NCI-H187 treated with DMSO at 0.1 percent for 48 hours (cell line): ENCODE measurements at places on chromosomes 7 and 10.

DNA sequence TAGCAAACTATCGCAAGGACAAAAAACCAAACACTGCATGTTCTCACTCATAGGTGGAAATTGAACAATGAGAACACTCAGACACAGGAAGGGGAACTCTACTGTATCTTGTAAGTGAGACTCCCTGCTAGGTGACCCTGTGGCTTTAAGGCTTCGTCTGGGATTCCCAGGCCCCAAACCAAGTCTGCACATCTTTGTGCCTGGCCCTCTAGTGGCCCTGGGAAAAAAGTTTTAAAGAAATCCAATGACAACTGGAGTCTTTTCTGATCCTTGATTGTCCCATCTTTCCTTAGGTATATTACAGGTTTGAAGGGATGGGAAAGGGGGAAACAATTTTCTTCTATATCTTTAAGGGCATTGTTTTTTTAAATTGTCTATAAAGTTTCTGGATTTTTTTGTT lies 10.6 kb upstream of the LIPM start:
- DNase-seq: no peak

DNA sequence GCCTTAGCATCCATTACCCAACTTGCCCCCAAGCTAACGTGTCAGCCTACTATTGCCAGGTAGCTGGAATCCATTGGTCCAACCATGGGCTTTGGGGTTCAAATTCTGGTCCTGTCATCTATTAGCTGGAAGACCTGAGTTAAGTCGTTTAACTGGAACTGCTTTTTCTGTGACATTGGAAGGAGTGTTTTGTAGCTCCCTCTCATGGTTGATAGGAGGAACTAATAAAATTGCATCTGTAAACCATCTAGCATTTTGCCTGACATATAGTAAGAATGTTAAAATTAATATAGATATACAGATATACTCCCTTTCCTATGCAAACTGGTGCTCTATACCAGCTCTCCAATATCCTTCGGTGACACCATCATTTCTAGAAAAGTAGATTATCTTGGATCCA lies 23.8 kb upstream of the SLF2 start:
- DNase-seq: no peak

DNA sequence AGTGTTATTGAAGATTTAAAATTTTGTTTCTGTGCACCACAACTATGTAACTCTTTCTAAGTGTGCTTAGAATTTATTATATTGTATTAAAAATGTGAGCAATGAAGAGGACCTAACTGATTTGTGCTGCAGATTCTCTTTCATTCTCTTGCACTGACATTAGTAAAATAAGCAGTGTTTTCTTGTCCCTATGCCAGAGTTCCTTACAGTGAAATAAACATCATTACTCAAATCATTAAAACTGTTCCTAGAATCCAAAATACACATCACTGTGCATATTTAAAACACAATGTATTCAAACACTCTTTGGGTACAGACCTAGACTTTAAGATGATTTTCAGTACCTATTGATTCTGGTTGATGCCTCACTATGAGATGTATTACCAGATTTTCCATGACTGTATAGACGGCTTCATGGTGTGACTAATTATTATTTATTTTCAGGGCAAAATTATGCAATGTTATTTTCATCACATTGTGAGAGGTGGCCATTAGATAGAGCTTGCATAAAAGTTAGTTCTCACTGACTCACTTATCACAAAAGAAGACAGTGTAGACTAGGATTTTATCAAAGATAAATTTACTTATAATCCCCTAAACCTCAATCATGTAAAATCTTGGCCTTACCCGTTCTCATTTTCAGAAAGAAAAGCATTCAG lies 93.4 kb downstream of the PTPRZ1 start:
- DNase-seq: no peak

DNA sequence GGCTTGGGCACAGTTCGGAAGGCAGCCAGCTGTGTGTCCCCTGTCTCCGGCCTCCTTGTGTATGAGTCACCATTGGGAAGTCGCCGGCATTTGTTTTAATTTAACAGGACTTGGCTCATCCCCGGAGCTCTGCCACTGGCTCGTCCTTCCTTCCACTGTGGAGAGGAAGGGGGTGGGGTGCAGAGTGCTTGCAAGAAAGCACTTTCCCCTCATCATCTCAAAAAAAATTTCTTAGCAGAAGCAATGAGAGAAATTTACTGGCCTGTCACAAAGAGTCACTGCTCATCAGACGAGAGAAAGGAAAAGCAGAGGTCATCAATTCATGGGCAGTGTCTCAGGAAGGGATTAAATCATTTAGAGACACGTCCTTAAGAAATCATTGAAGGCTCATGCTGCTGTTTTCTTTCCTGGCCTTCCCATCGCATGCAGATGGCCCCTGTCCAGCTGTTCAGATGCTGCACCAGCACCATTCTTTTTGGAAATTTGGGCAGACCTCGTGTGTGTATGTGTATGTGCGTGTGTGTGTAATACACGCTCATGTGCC lies 93.3 kb downstream of the BMS1 start:
- DNase-seq: no peak

DNA sequence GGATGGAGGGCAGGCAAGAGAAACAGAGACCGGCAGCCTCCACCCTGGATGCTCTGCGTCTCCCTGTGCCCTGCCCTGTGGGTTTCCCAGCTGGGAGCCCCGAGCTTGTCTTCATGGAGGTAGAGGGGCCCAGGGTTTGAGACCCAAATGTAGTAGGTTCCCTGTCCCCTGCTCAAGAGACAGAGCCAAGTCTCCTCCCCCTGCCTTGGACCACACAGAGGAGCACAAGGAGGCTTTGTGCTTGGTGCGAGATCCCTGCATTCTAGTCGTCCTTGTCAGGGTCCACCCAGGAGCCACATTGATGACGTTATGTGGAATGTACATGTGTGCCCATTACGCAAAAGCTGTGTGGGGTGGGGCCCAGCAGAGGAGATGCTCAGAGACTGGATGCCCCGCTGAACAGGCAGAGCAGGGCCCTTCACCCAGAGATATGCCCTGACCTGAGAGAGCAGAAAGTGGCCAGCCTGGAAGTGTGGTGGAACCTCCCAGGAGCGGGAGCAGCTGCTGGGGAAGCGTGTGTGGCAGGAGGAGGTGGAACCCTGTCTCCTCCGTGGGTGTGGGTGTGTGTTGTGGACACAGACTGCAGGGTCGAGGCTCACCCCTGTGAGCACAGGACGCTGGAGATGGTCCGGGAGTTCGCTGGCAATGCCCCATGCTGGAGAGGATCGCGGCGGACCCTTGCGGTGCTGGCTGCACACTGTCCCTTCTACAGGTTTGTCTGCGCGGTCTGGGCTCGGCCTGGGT lies 39.3 kb downstream of the VWA2 start:
- DNase-seq: no peak

- DNase-seq: peak; percentile 66
These were observed at the start of gene MNX1 for GRCh38 chr7:157010588-157011332. TSS of gene MNX1 (minus strand) at chr7:157010663. CDS start at chr7:157010350, 313 bp downstream.

DNA sequence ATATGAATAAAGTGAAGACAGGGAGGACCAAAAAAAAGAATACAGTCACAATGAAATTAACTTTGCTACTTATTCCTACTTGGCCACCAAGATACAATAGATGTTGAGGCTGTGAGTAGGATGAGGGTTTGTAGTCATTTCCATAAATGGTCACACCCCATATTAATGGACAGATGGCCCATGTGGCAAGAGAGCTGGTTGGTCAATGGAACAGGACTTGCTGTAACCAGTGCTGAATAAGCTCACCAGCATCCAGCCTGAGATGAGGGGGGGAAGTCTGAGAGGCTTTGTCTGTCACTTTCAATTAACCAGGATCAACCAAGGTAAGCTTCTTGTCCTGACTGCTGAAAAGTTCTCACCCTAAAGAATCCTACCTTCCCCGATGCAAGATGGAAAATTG lies 130.4 kb upstream of the KCNMA1 start:
- DNase-seq: no peak

- no peak for DNase-seq
These were observed 503 bp downstream of the CROT start for GRCh38 chr7:87345962-87346371.

- DNase-seq: no peak
These were observed 108.7 kb upstream of the DGKB start for GRCh38 chr7:15011289-15011688.

- DNase-seq: no peak
These were observed 217.1 kb upstream of the DPP6 start for GRCh38 chr7:153835103-153835502.

DNA sequence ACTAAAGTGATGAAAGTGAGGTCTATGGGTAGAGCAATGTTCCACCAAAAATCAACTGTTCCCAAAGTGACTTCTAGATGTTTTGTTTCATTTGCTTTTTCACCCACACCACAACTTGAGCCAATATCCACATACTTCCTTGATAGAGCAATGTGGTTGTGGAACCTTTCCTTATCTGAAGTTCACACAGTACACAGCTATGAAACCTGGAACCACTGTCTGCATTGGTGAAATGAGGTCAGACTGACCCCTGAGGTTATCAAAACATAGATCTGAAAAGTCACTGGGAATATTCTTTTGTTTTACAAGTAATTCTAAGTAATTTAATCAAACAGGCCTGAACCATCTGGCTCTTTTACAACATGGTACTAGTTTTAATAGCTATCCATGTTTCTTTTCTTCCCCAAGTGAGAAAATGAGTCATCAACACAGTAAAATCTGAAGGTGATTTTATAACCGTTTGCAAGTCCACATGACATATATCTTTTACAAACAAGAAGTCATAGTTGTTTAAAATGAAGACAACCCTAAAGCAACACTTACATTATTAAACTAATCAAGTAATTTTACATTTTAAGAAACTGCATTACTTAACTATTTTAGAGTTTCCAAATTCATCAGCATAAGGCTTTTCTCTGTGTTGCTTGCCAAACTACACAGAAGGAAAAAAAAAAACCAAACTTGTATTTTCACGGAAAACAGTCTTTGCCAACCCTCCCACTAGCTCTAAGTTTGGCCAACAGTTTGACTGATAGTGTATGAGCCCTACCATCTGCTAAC lies 80.3 kb downstream of the LRRC17 start:
- no peak for DNase-seq

DNA sequence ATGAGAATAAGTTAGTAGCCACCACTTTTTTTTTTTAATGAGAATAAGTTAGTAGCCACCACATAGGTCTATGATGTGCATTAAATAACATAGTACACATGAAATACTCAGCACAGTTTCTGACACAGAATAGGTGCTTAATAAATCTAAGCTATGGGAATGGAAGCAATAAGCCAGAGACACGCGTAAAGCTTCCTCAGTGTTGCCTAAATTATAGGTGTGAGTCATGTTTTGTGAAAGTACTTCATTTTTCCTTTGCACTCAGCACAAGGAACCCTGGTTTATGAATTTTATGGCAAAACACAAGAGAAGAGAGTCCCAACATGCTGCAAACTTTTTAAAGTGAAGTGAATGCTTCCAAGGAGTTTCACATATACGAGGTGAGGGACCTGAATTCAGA lies 267.4 kb downstream of the RNLS start:
- DNase-seq: no peak

DNA sequence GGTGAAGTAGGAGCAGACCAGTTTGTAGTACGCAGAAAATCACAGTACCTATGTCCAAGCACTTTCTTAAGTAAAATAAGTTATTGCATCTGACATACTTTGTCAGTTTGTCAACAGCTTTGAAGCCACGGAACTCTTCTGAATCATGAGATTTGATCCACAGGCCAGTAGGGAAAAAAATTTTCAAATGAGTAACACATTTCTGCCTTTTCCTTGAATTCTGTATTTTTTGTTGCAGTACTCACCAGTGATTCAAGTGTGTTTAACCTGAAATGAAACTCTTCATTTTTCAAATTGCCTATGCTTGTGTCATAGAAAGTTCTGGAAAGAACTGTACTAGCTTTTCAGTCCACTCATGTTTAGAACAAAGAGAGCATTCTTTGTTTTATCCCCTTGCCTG lies 337.7 kb downstream of the GATA3 start:
- no peak for DNase-seq

DNA sequence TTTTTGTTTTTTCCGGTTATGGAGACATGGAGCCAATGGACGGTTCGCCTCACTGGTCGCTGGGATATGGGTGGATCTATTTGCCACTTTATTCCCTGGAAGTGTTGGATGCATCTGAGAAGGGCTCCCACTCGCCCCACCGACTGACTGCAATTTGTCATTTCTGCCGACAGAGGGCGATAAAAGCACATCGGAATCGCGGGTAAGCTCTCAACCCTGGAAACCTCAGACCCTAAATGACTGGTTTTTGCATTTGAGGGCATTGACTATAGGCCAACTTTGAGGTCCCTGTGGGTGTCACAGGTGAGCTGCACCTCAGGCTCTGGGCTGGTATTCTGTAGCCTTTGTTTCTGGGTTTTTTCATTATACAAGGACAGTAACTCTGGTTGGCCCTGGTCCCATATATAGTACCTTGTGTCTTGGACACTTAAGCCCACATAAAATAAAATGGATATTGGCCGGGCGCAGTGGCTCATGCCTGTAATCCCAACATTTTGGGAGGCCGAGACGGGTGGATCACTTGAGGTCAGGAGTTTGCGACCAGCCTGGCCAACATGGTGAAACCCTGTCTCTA lies 11.9 kb upstream of the OPALIN start:
- no peak for DNase-seq

GRCh38 chr7:78083476-78084120 lies 285.0 kb downstream of the PHTF2 start:
- DNase-seq: no peak

DNA sequence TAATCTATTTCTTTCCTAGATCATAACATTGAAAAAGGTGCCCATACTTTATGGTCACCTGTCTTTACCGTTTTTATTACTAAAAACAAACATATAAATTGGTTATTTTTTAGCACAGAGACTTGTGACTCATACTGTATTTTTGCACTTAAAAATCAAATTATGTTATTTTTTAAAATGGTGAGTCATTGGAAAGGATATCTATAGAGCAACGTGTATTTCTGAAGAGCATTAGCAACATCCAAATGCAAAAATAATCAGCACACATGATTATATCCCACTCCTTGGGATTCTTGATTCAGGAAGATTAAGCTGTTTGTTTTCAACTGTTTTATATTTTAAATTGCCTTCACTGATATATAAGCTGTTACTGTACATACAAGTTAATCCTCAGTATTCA lies 40.7 kb upstream of the FMC1 start:
- DNase-seq: no peak

DNA sequence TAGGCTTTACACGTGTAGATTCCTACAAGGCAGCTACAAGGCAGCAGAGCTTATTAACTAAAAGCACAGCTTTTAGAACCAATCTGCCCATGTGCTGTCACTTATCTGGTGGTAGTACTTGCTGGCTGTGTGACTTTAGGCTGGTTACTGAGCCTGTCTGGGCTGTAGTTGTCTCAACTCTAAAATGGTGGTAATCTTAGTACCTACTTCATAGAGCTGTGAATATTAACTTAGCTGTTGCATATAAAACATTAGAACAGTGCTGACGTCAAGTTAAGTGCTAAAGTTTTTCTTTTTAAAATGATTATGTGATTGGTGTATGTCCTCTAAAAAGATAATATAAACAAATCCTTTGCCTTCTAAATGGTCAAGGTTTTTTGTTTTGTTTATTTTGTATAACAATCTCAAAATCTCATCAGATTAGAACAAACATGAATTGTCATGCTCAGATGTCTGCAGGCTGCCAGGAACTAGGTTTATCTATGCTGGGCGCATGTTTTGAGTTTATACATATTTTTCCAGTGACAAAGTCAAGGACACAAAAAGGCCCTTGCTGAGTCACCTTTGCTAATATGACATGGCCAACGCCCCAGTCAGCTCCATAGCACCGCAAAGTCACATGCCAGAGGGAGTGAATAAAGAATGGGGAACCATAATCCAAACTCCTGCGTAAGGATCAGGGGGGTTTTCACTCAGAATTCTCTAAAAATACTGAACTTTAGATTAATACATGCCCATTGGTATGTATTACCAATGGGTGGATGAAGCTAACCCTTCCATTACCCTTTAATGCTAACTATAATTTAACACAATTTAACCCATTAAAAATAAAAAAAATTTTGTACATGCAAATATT lies 39.8 kb upstream of the ARL4A start:
- no peak for DNase-seq
